Cortex of kidney (tissue), 1 donor: ENCODE measurements at places on chromosomes 11 and 22.

DNA sequence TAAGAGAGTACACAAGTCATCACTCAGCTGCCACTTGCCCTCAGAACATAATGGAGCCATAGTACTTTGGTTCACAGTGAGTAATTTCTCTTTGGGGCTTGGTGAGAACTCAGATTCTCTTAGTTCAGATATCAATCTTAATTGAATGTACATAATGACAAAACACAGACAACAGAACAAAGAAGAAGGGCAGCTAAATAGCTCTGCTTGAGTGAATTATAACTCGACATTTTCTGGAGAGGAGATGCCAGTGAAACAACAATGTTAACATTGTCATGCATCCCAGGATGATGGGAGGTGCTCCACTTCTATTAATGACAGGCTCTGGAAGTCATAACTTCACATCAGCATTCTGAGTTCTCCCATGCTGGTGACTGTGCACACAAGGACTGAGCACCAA, 508.1 kb downstream of the TMEM135 start:
- DNase-seq = no peak

- no peak for DNase-seq
Measured at GRCh38 chr11:1126491-1126926, 31.2 kb upstream of the MUC5AC start.

- no peak for DNase-seq
Measured at GRCh38 chr22:40434106-40434505, 63.7 kb downstream of the SGSM3 start.

GRCh38 chr22:42925598-42925997, 68.5 kb upstream of the ARFGAP3 start:
- no peak for DNase-seq

GRCh38 chr11:119739975-119740374, 11.0 kb upstream of the NECTIN1 start:
- no peak for DNase-seq

DNA sequence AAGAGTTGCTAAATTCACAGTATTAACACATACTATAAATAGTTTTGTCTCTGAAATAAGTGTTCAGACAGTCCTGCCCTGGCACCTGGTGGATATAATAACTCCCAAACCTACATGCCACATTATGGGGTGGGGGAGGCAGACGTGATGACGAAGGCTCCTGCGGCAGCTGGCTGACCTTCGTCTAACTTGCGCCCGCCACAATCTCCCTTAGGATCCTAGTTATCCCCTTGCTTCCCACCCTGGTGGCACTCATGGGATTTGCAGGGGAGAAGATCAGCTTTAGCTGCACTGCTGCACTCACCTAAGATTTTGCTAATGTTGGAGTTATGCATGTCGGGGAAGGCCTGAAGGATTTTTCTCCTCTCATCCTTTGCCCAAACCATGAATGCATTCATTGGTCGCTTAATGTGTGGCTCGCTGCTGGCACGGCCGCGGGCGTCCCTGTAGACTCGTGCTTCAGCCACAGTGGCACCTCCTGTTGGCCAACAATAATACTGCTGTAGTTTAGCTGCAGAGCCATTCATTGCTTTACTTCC, 367.6 kb downstream of the SOX6 start:
- no peak for DNase-seq

GRCh38 chr11:36426226-36426848, 83.7 kb downstream of the TRAF6 start:
- DNase-seq = no peak

- DNase-seq = no peak
Measured at GRCh38 chr11:96397863-96398262, 8.1 kb downstream of the JRKL start.

- DNase-seq = no peak
Measured at GRCh38 chr11:94705891-94706615, 62.1 kb upstream of the AMOTL1 start.

DNA sequence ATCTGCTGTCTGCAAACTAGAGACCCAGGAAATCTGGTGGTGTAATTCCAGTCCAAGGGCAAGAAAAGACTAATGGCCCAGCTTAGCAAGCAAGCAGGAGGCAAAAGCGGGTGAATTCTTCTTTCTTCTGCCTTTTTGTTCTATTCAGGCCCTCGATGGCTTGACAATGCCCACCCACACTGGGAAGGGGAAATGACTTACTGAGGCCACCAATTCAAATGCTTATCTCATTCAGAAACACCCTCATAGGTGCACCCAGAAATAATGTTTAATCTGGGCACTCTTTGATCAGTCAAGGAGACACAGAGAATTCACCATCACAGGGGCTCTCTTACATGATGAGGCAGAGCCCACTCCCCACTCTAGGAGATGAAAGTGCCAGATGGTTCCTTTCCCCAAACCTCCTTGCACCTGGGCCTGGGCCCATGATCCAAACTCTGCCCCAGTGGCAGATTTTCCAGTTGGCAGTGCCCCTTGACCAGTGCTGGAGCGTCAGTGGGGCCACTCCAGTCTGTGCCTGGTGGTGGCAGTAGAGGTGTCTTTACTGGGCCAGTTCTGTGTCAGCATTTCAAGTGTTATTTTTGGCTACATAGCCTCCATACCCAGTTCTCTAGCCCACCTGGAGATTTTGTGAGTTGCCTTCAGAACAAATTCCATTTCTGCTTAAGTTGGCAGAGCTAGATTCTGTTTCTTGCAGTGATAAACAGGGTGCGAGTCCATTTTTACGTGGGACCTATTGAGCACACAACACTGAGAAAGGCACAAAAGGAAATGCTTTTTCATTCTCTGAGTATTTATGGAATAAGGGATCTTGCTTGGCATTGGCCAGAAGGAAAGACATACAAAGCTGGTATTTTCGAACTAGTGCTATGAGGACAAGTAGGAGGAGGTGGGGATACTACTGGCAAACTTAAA, 7.5 kb downstream of the ELMOD1 start:
- DNase-seq = no peak

DNA sequence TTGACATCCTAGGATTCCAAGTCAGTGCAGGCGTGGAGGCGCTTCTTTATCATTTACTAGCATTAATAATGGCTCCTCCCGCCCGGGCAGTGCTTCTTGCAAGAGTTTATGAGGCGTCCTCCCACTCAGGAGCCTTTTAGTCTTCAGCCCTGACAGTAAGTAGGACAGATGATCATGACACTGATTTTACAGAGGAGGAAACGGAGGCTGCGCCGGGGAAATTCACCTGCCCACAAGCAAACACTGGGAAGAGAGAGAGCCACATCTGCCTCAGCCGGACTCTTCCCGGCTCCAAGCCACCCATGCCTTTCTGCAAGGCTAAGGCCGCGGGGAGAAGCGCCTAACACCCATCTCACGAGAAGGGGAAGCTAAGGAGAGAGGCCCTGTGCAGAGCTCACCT, 35.9 kb downstream of the KIAA0930 start:
- DNase-seq = no peak

GRCh38 chr11:95074792-95075563, 8.3 kb downstream of the SRSF8 start:
- no peak for DNase-seq

DNA sequence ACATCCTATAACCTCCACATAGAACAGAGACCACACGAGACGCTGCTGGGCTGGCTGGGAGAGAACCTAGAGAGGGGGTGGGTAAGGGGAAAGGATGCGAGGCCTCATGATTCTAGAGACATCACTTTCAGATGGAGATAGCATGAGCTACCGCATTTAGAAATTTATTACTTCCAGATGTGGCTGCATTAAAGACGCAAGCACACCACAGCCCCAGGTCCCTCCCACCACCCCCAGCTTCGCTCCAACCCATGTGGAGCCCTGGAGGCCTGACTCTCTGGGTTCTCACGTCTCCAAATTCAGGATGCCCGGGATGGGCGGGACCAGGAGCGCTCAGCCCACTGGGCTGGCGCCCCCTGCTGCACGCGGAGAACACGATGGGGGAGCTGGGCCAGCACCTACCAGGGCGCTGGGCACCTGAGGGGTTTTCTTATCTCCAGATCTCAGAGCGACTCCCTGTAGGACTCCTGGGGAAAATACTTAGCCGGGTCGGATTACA, 13.6 kb downstream of the MRPL21 start:
- DNase-seq = no peak

DNA sequence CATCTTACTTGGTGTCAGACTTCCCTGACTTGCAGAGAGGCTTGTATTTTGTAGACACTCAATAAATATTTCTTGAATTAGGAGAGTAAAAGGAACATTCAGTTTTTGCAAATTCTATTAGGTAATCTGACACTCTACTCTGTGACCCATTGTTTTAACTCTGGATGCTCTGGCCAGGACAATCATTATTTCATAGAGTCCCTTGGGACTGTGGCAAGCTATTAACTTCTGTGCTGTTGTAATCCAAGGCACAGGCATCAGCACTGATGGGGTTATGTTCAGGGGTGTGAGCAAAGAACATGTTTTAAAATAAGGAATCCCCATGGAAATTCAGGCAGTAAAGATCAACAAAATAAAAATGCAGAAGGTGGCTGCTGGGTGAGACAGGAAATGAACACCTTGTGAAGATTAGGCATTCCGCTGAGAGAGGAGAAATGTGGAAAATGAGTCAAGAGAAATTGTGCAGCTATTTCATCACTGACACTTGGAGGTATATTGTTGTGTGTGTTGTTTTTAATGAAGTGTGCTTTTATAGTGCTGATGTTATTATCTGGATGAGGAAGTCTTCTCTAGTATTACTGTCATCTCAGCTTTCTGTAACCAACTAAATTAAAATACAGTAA, 175.2 kb downstream of the WNT11 start:
- no peak for DNase-seq

GRCh38 chr11:528166-528814, 7.1 kb downstream of the HRAS start:
- DNase-seq = no peak

DNA sequence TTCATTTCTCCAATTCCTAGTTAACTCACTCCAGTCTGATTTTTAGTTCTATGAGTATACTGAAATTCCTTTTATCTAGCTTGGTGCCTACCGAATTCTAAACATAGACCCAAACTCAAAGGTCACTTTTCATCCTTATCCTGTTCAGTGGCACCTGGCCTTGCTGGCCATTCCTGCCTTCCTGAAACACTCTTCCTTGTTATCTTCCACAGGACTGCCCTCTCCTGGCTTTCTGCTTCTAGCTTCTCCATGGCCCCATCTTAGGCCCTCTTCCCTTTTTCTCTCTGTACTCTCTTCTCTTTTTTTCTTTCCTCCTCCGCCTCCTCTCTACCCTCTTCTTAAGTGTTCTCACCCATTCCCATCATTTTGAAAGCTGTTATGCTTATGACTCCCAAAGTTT, 87.3 kb downstream of the WNT11 start:
- no peak for DNase-seq

GRCh38 chr22:24030186-24030702, 19.1 kb downstream of the CABIN1 start:
- no peak for DNase-seq

- DNase-seq = no peak
Measured at GRCh38 chr22:23970816-23971486, 3.3 kb downstream of the DDT start.

DNA sequence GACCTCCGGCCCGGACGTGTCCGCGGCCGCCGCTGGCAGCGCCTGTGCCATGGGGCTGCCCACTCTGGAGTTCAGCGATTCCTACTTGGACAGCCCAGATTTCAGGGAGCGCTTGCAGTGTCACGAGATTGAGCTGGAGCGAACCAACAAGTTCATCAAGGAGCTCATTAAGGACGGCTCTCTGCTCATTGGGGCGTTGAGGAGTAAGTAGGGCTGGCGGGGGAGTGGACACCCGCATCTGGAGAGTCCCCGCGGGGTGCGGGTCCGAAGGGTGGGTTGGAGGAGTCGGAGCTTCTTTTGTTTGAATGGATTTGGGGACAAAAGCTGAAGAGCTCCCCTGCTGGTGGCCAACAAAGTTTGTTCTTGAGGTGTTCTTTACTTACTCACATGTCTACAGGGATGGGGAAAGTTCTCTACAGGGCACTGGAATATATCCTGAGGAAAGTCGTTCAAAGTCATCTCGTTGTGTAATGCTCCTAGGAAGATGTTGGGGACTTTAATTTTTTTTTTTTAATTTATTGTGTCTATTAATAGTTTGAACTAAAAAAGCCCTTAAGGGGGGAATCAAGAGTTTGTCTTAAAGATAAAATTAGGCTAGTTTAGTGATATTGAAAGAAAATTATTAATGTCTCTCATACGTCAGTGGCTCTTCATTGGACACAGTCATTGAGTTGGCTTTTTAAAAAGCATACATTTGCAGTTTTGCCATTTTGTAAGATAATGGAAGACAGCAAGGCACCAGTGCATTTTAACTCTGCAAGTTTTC, 725 bp downstream of the ARHGAP42 start:
- DNase-seq = no peak

DNA sequence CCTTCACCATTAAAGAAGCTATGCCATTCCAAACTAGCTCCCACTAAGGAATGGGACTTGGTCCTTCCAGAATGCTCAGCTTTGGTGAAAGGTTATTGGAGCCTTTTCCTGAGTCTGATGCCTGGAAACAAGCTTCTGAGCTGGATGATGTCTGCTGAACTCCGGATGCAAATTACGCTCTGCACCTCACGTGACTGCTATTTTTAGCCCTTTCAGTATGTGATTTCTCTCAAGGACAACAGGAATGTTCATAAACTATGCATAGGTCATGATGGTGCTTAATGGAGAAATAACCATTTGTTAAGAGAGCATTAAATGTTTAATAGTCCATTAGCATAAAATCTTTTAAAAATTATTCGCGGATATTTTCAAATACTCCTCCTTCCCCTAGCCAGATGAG, 631.4 kb upstream of the KIRREL3 start:
- DNase-seq = no peak

DNA sequence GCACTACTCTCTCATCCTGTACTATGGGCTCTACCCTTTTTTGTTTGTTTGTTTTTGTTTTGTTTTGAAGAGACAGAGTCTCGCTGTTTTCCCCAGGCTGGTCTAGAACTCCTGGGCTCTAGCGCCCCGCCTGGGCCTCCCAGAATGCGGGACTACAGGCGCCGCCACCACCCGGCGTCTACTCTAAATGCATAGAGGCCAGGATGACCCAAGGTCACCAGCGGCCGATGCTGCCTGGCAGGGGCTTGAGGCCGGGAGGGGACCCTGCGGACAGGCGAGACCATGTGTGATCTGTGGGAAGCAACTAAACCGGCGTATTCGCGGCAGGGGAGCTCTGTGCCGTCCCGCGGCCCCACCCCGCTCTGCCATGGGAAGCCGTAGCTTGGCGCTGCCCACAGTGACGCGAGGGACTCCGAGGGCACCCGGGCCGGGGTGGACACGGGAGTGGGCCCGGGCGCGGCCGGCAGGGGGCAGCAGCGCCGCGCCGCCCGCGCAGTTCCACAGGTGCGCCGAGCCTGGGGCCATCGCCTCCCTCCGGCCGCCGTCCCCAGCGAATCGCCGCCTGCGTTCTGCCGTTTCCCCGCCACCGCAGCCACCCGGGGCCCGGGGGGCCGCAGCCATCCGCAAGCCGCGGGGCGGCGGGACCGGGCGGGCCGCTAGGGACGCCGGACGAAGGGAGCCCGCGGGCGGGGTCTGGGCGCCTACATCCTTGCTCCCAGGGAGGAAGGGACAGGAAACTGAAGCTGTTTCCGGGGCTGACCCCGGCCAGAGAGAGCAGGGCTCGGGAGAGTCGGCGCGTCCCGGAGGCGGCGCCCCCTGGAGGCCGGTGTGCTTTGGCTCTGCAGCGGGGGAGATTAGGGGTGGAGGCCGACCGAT, 12.3 kb upstream of the HDHD5 start:
- no peak for DNase-seq
